ENCODE measurements at places on chromosomes 11 and 22. TPM values are rescaled to one million over a fixed set of nuclear protein-coding genes. Genes with fewer than 3 reads are reported as not detected.

GRCh38 chr22:38706901-38707195 lies 1.1 kb downstream of the GTPBP1 start:
- DNase-seq: no peak

DNA sequence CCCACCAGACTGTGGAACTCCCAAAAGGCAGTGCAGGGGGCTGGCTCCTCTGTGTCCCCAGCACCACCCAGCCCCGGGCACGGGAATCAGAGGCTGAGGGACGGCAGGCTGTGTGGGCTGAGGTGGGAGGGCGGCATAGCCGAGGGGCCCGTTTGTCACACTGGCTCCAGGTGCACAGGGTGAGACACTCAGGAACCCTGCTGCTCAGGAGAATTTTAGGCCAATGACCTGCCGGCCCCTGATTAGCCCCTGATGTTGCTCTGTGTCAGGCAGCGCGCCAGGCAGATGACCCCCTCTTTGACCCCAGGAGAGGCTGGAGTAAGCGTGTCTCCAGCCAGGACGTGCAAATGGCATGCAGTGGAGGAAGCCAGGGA lies 52.7 kb downstream of the RTL6 start:
- DNase-seq: no peak

GRCh38 chr11:30876663-30877396 lies 290.7 kb upstream of the MPPED2 start:
- no peak for DNase-seq

GRCh38 chr22:41799486-41800347 lies 762 bp upstream of the CCDC134 start:
- DNase-seq: peak; percentile 23

- DNase-seq: no peak
These were observed 1.4 kb upstream of the CREB3L1 start for GRCh38 chr11:46275964-46276641.

DNA sequence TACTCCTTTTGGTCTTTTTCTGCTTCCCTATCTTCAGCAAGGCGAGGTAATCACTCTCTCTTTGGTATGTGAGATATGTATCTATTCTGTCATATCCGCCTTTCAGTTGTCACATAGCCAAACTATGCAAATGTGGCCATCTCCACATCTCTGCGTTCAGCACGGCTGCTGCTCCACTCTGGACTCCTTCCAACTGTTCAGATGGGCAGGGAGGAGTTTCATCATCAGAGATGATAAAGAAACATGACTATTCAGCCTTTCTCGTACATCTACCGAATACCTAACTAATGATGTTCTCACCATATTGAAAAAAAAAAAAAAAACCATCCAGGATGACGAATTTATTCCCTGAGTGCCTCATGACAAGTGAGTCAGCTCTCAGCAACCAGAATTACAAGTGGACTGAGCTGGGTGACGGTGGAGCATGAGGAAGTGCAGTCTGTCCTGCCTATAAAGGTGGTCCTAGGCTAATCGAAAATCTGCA lies 899.6 kb downstream of the OPCML start:
- DNase-seq: no peak

- DNase-seq: no peak
These were observed 135.8 kb upstream of the SPON1 start for GRCh38 chr11:13826505-13827278.

DNA sequence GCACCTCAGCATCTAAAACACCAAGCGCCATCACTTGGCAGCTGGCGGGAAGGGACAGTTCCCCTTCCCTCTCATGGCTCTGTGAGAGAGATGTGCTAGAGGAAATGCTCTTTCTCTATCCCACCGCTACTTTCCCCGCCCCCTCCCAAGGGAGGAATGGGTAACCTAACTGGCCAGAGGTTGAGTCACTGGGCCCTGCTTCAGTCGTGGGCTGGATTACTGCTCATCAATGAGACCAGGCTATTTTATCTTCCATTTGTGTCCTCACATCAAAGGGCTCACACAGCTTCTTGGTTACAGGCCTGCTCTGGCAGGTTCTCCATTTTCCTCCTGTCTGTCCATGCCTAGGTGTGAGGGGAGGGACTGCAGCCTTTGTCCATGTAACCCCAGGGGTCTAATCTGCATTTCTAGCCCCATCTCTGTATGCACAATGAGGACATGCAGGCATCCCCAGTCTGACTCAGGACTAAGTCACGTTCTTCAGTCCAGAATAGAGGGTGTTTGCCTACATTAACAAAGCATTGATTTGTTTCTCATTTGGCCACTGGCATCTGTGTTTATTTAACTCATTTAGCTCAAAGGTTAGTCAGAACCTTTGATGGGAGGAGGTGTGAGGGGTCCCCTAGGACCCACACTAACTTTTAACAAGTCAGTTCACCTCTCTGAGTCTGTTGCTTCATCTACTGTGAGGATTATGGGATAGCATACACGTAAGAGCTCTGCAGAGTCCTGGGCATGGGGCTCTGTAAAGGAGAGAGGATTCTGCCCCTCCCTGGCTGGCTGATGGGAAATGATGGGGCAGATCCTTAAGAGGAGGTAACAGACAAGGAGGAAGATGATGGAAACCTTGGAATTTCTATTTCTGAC lies 99.1 kb downstream of the XRRA1 start:
- DNase-seq: no peak

DNA sequence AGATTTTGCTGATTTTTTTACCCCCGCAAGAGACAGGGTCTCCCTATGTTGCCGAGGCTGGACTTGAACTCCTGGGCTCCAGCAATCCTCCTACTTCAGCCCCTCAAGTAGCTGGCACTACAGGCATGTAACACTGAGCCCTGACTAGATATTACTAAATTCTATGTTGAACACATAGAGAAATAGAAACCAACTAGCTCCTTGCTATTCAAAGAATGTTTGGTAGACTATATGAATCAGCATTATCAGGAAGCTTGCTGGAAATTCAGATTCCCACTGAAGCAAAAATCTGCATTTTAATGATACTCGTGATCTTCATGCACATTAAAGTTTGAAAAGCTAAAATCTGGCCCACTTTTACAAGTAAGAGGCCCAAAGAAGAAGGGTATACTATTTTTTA lies 11.9 kb downstream of the TMEM41B start:
- no peak for DNase-seq

GRCh38 chr11:125331357-125332035 lies 164.6 kb downstream of the FEZ1 start:
- no peak for DNase-seq

DNA sequence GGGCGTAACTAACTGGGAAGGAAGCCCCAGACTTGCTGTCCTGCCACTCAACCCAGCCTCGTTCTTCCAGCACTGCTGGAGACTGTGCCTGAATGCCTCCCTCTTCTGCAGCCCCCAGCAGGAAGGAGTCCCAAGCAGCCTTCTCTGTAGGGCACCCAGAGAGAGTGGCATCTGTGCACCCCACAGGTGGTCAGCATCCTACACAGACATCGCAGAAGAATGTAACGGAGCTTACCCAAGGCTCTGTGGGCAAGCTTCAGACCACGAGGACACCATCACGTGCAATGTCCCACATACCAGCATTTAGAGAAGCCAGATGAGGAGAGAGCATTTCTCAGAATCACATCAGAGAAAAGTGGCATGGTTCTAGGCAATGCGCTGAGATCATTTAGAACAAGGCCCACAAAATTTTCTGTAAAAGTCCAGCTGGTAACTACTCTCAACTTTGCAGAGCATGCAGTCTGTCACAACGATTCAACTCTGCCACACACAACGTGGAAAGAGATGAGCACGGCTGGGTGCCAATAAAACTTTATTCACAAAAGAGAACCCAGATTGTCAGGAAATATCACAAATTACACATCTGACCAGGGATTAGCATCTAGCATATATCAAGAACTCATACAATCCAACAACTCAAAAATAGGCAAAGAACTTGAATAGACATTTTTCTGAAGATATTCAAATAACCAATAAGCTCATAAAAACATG lies 33.4 kb downstream of the SHANK2 start:
- no peak for DNase-seq

GRCh38 chr22:20427104-20427944 lies 10.3 kb downstream of the SCARF2 start:
- no peak for DNase-seq

DNA sequence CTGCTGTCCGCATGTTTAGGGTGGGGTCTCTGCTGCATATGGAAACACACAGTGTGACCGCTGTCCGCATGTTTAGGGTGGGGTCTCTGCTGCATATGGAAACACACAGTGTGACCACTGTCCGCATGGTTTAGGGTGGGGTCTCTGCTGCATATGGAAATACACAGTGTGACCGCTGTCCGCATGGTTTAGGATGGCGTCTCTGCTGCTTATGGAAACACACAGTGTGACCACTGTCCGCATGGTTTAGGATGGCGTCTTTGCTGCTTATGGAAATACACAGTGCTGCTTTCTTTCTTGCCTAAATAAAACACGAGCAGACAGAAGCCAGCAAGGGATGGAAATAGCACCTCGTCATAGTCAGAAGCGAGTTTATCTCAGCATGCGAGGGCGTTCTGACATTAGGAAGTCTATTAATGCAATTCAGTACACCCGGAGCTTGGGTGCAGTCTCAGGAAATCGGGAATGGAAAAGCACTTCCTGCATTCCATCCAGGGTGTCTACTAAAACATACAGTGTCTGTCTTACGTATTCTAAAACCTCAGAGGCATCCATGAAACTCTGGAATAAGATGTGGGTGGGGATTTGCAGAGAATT lies 32.6 kb upstream of the TOLLIP start:
- DNase-seq: no peak

DNA sequence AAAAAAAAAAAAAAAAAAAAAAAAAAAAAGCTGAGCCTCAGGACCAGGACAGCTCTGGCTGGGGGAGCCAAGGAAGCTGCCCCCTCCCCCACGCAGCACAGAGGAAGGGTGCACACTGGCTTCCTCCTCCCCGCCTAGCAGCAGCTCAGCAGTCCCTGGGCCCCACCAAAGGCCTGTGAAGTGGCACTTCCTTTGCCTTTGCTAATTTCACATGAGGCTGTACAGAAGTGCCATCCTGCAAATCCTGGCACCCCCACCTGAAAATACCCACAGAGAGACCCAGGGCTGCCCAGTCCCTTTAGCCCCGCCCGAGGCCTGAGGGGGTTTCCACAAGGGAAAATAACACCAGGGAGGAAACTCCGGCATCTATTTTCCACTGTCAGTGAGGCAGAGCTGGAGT lies 3.9 kb downstream of the RHOG start:
- no peak for DNase-seq

- no peak for DNase-seq
These were observed 21.8 kb upstream of the ATXN10 start for GRCh38 chr22:45649809-45650208.

GRCh38 chr11:1564535-1565172 lies 7.4 kb downstream of the DUSP8 start:
- no peak for DNase-seq

Gene SLC22A12
- 3.1 TPM for polyA plus RNA-seq

Gene MRGPRE
- polyA plus RNA-seq: not detected

Gene PICK1
- polyA plus RNA-seq: 38.0 TPM

Gene PHOX2A
- 0.22 TPM for polyA plus RNA-seq

Gene NCAM1
- polyA plus RNA-seq: 72.5 TPM

Gene ALX4
- 0.20 TPM for polyA plus RNA-seq

Gene DGCR6
- polyA plus RNA-seq: 10.1 TPM

All from renal cortex interstitium (tissue), 15 donors.